ENCODE measurements at places on chromosomes 7 and 10. TPM values are rescaled to one million over a fixed set of nuclear protein-coding genes. Genes with fewer than 3 reads are reported as not detected.

DNA sequence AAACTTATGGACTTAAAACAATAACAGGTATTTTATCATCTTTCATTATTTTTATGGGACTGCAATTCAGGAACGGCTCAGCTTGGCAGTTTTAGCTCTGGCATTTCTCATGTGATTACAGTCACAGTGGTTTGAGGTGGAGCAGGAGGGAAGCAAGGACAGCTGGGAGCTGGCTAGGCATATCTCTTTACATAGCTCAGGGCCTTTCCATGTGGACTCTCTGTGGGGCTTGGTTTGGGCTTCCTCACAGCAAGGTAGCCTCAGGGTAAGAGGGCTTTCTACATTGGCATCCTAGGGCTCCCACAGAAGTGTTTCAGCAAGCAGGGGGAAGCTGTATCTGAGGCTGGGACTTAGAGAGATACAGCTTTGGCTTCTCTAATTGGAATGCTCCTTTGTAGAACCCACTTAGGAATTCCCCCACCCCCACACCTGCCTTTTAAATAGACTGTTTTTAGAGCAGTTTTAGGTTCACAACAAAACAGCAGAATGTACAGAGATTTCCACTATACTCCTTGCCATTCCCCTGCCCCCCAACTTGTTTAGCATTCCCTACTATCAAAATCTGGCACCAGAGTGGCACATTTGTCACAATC, 26.6 kb upstream of the SDHAF3 start:
- no peak overlapping the region for H3K4me3 ChIP-seq
- H3K27ac ChIP-seq = no peak overlapping the region
- no peak for DNase-seq
- H3K27me3 ChIP-seq = no peaks in the 10 kb centered on the region

DNA sequence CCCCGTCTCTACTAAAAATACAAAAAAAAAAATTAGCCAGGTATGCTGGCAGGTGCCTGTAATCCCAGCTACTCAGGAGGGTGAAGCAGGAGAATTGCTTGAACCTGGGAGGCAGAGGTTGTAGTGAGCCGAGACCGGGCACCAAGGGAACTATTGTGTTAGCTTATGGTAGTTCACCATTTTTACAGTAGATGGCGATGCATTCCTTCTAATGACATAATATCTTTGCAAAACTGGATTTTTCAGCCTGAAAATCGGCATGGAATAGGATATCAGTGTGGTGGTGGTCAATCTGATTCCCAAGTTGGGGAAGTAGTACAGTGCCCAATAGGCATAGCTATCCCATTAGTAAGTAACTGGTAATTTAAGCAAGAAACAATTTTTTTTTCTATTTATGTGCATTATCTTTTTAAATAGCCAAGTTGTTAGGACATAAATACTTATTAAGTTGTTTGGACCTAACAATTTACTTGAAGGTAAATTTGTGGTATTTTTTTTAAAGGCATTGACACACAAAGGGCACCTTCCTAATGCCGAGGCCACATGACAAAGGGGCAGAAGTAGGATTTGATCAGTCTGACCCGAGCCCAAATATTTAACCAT, 17.6 kb upstream of the IMPDH1 start:
- H3K27me3 ChIP-seq = no peaks in the 10 kb centered on the region
- no peak for DNase-seq
- no peak overlapping the region for H3K27ac ChIP-seq
- no peaks in the 10 kb centered on the region for H3K36me3 ChIP-seq
- H3K4me1 ChIP-seq = no peaks in the 10 kb centered on the region
- H3K4me3 ChIP-seq = no peak overlapping the region

DNA sequence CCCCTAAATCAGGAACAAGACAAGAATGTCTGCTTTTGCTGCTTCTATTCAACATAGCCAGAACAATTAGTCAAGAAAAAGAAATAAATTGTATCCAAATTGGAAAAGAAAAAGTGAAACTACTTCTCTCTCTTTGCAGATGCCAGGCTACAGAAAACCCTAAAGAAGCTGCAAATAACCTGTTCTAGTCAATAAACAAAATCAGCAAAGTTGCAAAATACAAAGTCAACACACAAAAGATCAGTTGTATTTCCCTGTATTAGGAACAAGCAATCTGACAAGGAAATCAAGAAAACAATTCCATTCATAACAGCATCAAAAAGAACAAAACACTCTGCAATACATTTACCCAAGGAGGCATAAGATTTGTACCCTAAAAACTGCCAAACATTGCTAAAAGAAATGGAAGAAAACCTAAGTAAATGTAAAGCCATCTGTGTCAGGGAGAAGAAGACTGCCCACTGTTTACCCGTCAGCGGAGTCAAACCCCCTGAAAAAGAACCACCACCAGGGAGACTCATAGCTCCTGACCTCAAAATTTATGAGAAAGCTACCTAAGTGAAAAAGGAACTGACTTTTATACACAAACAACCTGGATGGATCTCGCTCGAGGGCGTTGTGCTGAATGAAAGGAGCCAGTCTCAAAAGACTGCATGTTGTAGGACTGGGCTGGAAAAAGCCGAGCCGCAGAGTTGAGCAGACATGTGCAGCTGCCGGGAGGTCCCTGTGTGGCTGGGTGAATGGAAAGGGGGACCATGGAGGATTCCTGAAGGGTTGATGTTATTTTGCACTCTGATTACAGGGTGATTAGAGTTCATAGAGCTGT, 263.1 kb downstream of the MAD1L1 start:
- DNase-seq = no peak
- H3K4me1 ChIP-seq = no peaks in the 10 kb centered on the region
- H3K27ac ChIP-seq = no peak overlapping the region
- no peak overlapping the region for H3K4me3 ChIP-seq

DNA sequence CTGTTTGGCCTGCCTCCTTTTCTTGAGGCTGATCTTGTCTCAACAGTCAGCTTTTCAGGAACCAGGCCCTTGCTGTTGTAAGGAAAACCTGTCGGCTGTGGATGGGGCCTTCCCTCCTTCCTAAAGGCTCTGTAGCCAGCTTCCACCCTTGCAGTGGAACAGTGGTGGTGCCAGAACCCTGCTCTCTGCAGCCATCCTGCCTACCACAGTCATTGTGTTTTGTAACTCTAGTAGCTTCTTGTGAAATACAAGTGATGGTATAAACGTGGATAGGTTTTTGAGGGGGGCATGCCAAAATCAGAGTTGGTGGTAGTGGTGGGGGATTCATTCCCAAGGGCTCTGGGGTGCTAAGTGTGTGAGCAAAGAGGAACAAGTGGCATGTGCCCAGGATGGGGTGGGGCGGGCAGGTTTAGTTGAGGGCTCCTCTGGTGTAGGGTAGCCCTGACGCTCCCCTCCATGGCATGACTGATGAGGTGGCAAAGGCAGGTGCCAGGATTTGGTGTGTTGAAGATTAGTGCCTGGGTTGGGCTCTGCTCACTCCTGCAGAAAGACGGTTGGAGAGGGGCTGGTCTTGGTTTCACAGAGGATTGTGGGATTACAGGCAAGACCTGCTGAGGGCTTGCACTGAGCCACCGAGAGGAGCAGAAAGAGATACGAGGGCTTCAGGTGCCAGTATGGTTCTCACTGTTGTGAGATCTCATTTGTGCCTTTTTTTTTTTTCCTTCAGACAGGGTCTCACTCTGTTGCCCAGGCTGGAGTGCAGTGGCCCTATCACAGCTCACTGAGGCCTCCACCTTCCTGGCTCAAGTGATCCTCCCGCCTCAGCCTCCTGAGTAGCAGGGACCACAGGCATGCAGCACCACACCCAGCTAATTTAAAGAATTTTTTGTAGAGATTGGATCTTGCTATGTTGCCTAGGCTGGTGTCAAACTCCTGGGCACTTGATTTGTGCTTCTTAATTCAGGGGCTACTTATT, 7.4 kb downstream of the TSPAN14 start:
- DNase-seq = no peak
- H3K27me3 ChIP-seq = no peaks in the 10 kb centered on the region
- peak overlapping the region; percentile 30 for H3K4me3 ChIP-seq
- H3K4me1 ChIP-seq = peaks cover 100% of the 10 kb centered on the region
- H3K27ac ChIP-seq = peak overlapping the region; percentile 87
- H3K36me3 ChIP-seq = no peaks in the 10 kb centered on the region

Gene PURB
- 26.4 TPM for total RNA-seq

GRCh38 chr7:103446049-103446520, at the start of gene SLC26A5:
SLC26A5 (minus strand) TSS chr7:103446207; CDS start chr7:103421514, 24,693 bp downstream.
- H3K4me3 ChIP-seq = peak within 1 kb of the TSS; percentile 52
- no peak within 1 kb of the TSS for H3K27ac ChIP-seq
- no peaks in the 10 kb centered on the region for H3K27me3 ChIP-seq
- H3K36me3 ChIP-seq = no peaks in the 10 kb centered on the region
- peaks cover 5% of the 10 kb centered on the region for H3K4me1 ChIP-seq

DNA sequence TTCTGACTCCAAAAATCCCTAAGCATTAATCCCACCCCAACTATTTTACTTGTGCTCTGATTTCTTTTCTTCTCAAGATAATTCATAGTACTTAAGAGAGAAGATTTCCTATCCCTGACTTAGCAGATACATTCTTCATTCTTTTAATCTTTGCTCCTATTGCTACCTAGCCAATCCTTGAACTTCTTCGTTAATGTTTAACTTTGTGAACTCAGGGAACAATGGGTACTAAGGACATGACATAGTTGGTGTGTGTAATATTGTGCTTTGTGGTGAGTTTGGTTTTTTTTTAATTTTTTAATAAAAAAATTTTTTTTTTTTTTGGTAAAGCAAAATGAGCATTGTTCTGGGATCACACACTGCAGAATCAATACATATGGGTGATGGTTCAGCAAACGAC, 166.2 kb downstream of the CHCHD3 start:
- no peak overlapping the region for H3K27ac ChIP-seq
- no peaks in the 10 kb centered on the region for H3K36me3 ChIP-seq
- no peak overlapping the region for H3K4me3 ChIP-seq
- DNase-seq = no peak
- H3K4me1 ChIP-seq = no peaks in the 10 kb centered on the region
